ENCODE measurements at places on chromosomes 5 and 9.

GRCh38 chr5:129094087-129094923, at the start of gene ISOC1:
TSS of gene ISOC1 (plus strand) at chr5:129094749. CDS start at chr5:129094767, 18 bp downstream.
- ATAC-seq: peak; percentile 94

- ATAC-seq: no peak
Observed at GRCh38 chr5:112960863-112961504, 15.6 kb upstream of the DCP2 start.

DNA sequence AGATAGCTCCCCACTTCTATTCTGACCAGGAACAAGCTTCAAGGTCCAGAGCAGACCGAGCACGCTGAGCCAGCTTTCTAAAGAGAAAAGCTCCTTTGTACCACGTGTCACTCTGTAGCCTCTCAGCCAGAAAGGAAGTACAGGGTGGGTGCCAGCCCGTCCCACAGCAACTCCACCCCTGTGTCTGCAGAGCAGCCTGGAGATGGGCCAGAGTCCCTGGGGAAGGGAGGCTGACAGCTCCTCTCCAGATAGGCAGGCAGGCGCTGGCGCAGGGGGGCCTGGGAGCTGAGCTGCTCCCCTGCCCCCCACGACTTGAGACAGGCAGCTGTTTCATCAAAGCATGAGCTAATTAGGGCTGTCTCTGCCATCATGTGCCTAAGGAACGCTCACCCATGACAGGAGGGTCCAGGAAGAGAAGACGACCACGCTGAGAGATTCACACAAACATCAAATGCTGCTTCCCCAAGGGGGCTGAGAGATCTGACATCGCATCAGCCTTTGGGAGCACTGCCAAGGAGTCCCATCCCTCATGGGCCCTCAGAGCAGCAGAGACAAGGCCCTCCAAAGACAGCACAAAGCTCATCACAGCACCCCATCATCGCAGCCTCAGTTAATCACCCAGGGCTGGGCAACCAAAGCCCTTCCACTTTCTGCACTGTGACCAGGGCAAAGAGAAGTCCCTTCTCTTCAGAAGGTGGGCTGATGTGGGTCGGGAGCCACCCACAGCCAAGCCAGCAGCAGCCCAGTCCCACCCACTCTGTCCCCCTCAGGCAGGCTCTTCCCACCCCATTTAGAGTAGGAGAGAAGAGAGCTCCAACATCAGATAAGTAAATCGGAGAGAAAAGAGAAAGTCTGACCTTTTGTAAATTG, 78.5 kb upstream of the LRRTM2 start:
- ATAC-seq: peak; percentile 56

GRCh38 chr5:157252711-157253465, 13.0 kb upstream of the CYFIP2 start:
- ATAC-seq: peak; percentile 89

GRCh38 chr5:14635656-14636055, 28.9 kb upstream of the OTULIN start:
- ATAC-seq: no peak

DNA sequence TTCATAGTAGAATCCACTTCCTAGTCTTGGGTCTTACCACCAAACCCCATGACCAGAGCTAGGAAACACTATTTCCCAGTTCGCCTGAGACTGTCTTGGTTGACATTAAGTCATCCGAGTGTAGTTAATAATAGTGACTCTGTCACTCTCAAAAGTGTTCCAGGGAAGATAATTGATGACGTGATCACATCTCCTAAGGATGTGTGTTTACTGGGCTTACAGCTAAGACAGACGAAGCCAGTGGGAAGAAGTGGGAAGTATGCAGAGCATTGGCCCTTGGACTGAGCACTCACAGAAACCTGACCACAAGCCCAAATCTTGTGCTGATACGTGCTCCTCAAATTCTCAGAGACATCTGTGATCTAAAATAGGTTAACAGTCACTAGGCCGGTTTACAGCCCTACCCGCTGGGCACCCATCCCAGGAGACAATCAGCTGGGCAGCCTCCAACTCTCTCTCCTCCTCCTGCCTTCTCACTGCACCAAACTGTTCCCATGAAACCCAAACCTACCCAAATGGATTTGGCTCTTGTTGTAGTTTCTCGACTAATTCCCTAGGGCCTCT, 316.6 kb downstream of the TLE1 start:
- ATAC-seq: no peak

- ATAC-seq: no peak
Observed at GRCh38 chr9:113896713-113897112, 20.6 kb downstream of the ZNF618 start.

DNA sequence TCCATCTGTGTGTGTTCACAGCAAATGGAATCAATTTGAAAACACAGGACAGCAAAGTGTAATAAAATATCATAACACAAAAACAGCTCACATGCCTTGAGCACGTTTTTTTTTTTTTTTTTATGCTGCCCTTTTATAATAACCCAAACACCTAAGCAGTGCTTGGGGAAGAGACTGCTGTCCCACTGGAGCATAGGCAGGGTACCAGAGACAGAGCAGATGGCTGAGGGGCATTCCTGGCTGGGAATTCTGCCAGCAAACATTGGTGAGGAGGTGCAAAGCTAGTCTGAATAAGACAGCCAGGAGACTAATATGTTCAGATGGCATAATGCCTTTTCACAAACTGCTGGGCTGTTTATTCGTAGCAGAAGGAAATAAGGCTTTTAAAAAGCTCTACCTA, 58.1 kb upstream of the SV2C start:
- ATAC-seq: no peak

DNA sequence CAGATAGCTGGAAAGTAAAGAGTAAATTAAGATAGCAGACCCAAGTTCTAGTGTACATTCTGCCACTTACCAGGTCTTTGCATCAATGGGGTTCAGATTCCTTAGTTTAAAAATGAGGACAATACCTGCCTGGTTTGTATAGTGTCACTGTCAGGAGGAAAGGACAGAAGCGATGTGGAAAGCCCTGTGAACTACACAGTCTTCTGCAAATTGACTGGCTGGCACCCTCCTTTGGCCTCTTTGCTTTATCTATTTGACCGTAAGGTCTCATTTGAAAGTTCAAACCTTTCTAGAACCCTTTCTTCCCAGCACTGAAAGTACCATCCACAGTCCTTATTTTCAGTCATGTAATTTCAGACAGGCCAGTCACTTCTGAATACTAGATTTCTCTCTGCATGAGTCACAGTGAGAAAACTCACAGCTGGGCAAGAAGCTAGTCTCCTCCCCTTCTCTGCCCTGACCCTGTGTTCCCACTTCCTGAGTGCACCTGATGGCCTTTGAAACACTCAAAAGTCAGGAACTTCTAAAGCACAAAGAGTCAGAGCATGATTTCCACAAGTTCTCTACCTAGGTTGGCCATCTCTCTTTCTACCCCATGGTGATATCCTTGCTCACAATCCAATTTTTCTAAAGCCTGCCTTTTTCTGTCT, 91.3 kb upstream of the RASEF start:
- no peak for ATAC-seq

DNA sequence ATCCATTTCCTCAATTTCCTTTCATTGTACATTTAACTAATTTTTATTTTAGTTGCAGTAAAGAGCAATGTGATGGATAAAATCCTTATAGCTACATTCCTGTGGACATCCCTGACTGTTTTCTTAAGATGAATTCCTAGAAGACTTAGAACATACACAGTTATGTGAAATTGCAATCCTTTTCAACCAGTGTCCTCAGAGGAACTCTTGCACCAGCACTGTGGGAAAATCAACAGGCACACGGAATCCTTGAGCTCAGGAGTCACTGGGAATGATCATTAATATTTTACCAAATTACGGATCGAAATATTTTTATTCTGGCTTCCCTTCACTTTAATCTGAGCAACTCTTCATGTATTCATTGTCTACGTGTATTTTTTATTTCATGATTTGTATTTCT, 901.9 kb upstream of the WWC1 start:
- no peak for ATAC-seq

GRCh38 chr5:96808541-96808828, 740 bp upstream of the ERAP1 start:
- ATAC-seq: no peak

DNA sequence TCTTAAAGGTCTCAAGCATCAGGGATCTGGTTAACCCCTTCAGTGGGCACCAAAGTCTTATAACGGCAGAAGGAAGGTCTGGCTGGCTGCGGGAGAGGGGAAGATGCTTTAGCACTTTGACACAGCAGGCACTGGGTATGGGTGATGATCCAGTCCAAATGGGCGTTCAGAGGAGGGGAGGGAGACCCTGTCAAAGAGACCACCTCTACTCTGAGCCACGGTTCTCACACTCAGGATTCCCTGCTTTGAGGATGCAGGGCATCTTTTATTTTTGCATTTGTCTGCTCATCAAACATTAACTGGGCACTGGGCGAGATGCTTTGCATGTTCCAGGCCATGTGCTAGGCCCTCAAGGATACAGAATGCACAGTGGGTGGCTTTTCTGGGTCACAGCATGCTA, 204.0 kb downstream of the DAB2IP start:
- ATAC-seq: no peak

- ATAC-seq: no peak
Observed at GRCh38 chr9:134344800-134345310, 18.6 kb downstream of the RXRA start.

Data from activated CD4-positive, CD25-positive, alpha-beta regulatory T cell treated with anti-CD3 and anti-CD28 coated beads, Interleukin-2, amount 50 U/mL, for 24 hours (primary cell).